Activated T-cell treated with anti-CD3 and anti-CD28 coated beads, Interleukin-2, amount 50 U/mL, for 72 hours (primary cell): ENCODE measurements at places on chromosomes 12 and 14.

- DNase-seq, result no peak
These were observed 29.7 kb upstream of the RAB21 start for GRCh38 chr12:71725011-71725410.

DNA sequence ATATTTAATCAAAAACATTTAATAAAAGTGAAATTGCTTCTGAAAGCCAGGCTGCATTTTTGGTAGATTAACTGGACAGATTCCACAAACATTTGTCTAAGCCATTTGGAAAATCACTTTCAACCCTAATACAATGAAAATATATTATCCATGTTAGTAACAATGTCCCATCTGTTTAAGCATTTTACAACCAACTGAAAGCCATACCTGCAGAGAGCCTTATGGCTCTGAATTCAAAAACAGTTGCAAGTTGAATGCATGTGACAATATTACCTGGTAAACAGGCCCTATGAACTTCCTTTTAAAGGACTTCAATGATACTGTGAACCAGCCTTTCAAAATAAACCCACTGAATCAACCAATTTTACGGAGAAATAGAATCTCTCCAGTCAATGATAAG is 468.1 kb downstream of the BTG1 start:
- no peak for DNase-seq

DNA sequence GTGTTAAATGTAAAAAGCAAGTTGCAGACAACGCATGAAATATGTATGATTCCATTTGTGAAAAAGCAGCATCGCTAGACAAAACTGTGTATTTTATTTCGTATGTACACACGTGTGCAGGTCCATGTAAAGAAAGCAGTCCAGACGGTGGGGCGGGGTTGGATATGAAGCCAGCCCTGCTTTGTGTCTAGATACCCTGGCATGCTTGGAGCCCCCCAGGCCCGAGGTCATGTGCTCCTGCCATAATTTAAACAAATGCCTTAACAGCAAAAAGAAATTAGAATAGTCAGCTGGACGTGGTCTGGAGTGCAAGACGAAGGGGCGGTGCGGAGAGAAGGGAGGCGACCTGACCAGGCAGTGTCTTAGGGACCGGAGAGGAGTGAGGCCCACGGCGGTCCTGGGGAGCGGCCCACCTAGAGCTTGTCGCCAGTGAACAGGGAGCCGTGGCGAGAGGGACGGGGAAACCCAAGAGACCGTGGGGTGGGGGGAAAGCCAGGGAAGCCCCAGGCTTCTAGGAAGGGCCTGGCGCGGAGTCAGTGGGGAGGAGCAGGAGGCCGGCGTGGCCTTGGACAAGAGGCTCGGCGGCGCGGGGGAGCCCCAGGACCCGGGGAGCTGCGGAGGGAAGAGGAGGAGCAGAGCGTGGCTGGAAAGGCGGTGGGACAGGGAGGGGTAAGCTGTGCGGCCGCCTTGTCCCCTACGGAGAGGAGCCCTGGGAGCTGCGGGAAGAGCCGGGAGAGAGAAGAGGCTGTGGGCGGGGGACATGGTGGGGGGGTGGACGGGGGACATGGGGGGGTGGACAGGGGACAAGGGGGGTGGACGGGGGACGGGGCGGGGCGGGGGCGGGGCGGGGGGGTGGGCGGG is 118.5 kb upstream of the C14orf180 start:
- DNase-seq, result no peak

- no peak for DNase-seq
These were observed 234.2 kb upstream of the FBXO33 start for GRCh38 chr14:39666386-39666785.

GRCh38 chr14:56471056-56471455 is 108.5 kb upstream of the TMEM260 start:
- DNase-seq, result no peak

GRCh38 chr12:18148961-18149360 is 59.0 kb upstream of the RERGL start:
- no peak for DNase-seq

DNA sequence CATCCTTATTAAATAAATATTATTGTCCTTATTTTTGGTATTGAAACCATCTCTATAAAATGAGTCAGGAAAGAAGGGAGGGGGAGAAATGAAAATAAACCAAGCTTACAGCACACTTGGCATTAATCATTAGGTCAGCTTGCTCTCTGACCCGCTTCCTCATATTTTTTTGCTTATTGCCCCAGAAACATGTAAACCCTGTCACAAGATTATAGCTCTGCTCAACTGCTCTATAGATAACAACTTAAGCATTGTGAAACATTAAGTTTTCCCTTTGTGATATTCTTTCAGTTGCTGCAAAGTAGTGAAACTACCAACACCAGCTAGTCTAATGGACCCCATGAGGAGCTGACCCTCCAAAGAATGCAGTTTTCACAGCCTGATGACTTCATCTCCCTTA is 819.5 kb downstream of the SLC16A7 start:
- no peak for DNase-seq

GRCh38 chr12:107704041-107704440 is 18.4 kb downstream of the PWP1 start:
- DNase-seq, result no peak

GRCh38 chr14:94081386-94081820 is 293 bp downstream of the IFI27L1 start:
- DNase-seq, result no peak

GRCh38 chr12:9692909-9693308 is 23.4 kb downstream of the CLEC2D start:
- no peak for DNase-seq
